Stimulated activated memory B cell treated with anti-CD40 and anti-IgM and Interleukin-4, amounts not matched to agents 10 μg/mL and 1 μg/mL and 100 μg/mL, for 72 hours (primary cell): ENCODE measurements at places on chromosomes 2 and 18.

GRCh38 chr2:15640261-15640711, 48.6 kb downstream of the DDX1 start:
- no peak for ATAC-seq

DNA sequence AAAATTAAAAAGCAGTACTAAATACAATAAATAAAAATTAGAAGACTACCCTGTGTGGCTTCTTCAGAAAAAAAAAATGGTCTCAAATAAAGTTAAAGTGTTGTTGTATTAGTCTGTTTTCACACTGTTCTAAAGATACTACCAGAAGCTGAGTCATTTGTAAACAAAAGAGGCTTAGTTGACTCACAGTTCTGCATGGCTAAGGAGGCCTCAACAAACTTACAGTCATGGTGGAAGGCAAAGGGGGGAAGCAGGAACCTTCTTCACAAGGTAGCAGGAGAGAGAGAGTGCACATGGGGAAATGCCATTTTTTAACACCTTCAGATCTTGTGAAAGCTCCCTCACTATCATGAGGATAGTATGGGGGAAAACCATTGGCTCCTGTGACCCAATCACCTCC, 612.8 kb downstream of the RNF144A start:
- no peak for ATAC-seq

GRCh38 chr2:55401124-55401523, 18.5 kb downstream of the CCDC88A start:
- ATAC-seq: no peak

GRCh38 chr2:105824446-105824845, 79.7 kb downstream of the NCK2 start:
- ATAC-seq: no peak

- ATAC-seq: peak; percentile 88
Observed at GRCh38 chr2:105789745-105790460, 45.2 kb downstream of the NCK2 start.

- ATAC-seq: no peak
Observed at GRCh38 chr18:38963943-38964660, 1398.5 kb upstream of the CELF4 start.

- ATAC-seq: no peak
Observed at GRCh38 chr2:96683972-96684820, 41.6 kb downstream of the FER1L5 start.

- peak; percentile 71 for ATAC-seq
Observed at GRCh38 chr2:12416600-12416999, 300.1 kb upstream of the TRIB2 start.

GRCh38 chr2:213934560-213934959, 476.3 kb upstream of the VWC2L start:
- no peak for ATAC-seq

DNA sequence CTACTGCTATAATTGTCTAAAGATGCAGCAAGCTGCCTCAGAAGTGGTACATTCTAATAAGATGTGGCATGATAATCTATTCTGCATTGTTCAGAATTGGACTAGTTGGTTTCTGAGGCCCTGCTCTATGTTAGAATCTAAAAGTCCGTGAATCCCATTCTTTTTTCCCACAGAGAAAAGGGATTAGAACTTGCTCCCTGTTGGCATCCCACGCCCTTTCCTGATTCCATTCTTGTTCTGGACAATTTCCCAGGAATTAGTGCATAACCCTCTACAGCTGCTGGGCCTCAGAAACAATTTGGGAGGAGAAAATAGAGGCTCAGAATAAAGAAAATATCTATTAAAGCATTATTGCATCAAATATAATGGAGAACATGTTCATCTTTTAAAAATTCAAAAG, 282.7 kb downstream of the NRXN1 start:
- ATAC-seq: no peak

GRCh38 chr2:238854246-238854645, 6.4 kb downstream of the TWIST2 start:
- no peak for ATAC-seq

- ATAC-seq: no peak
Observed at GRCh38 chr2:67712484-67712883, 315.4 kb downstream of the ETAA1 start.

DNA sequence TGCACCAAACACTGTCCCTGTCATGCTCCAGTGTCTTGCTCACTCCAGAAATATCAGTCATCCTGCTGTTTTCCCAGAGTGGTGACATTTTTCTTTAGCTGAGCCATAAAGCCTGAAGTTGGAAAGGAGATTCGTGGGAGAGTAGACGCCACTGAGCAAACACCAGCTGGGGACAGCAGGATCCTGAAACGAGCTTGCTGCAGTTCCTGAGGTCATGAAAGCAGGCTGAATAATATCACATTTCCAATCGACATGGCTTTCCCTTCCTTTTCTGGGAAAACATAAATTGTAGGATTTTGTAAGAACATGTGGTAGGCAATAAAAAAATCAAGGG, 276.4 kb downstream of the CDCA7 start:
- ATAC-seq: no peak

GRCh38 chr2:152513681-152514080, 178.7 kb downstream of the FMNL2 start:
- ATAC-seq: no peak

GRCh38 chr2:161870401-161870930, 203.5 kb downstream of the DPP4 start:
- ATAC-seq: no peak

- ATAC-seq: no peak
Observed at GRCh38 chr2:178482437-178482836, 2.2 kb downstream of the PLEKHA3 start.
